ENCODE measurements at places on chromosomes 1 and 21. TPM values are rescaled to one million over a fixed set of nuclear protein-coding genes. Genes with fewer than 3 reads are reported as not detected.
A peak's percentile ranks its signal among the peaks of the same experiment; 100 is the strongest.

DNA sequence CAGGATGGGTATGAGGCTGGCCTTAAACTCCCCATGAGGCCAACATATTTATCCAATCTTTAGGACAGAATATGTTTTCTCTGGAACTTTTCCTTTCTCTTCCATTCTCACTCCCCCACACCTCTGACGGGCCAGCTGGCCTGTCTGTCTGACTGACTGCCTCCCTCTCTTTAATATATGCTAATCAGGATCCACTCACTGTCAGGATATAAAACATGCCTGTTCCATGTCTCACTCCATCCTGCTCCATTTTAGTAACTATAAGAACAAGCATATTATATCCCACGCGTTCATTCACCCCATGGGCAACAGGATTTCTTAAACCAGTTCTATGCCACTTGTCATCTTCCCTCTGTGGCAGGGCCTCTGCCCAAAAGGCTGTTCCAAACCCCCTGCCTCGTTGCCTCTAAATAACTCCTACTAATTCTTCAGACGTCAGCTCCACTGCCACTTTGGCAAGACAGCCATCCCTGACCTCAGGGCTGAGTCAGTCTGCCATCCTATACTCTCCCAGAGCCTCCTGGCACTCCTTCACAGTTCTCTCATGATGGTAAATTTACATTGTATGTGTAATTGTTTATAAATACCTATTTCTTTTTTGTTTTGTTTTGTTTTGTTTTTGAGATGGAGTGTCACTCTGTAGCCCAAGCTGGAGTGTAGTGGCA is 84.3 kb upstream of the SPATA6 start:
- DNase-seq, result no peak

- no peak for DNase-seq
These were observed 84.0 kb downstream of the RERE start for GRCh38 chr1:8733484-8733883.

DNA sequence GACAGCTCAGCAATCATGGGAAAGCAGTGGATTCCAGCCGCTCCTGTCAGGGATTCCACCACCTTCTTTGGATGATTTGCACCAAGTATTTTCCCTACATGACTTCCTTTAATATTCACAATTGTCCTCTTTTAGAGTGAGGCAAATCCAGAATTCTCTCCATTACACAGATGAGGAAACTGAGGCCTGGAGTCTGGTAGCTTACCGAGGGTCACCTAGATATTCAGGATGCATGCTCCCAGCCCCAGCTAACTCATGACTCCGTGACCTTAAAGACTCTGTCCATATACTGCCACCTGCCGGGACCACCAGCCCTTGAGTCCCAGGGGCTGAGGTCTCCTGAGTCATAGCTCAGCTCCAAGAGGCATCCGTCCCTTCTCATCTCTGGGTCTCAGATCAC is 80.6 kb downstream of the CAPZB start:
- no peak for DNase-seq

DNA sequence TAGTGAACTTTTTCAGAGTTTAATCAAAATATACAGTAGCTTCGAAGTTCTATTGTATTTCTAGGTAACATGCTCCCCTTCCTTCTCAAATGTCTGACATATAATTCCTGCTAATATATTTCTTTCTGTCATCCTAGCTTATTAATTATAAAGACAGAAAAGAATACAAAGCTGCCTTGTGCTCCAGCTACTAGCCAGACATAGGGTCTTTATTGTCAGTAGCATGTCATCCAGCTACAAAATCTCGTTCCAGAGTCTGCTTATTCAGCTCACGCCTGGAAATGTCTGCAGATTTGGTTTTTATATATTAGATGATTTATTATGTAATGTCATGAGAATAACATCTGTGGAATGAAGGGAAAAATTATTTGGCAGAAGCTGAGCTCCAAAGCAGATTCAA is 1102.8 kb downstream of the BRINP3 start:
- DNase-seq, result no peak

- no peak for DNase-seq
These were observed 400 bp downstream of the NCF2 start for GRCh38 chr1:183589874-183590243.

DNA sequence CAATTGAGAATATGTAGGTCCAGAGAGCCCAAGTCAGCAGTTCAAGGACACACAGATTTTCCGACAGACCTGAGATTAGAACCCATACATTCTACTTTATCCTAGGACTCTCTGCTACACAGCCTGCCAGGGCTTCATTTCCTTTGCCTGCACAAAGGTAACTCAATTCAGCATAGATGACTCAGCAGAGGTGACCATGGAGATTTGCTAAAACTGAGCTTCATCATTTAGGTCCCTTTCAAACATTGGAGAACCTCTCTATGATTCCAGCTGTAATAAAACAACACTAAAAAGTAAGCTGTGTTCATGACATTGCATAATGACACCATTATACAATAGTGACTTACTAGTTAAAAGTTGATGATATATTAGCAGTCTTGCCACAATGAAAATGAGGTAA is 22.2 kb downstream of the DAB1 start:
- DNase-seq, result no peak

DNA sequence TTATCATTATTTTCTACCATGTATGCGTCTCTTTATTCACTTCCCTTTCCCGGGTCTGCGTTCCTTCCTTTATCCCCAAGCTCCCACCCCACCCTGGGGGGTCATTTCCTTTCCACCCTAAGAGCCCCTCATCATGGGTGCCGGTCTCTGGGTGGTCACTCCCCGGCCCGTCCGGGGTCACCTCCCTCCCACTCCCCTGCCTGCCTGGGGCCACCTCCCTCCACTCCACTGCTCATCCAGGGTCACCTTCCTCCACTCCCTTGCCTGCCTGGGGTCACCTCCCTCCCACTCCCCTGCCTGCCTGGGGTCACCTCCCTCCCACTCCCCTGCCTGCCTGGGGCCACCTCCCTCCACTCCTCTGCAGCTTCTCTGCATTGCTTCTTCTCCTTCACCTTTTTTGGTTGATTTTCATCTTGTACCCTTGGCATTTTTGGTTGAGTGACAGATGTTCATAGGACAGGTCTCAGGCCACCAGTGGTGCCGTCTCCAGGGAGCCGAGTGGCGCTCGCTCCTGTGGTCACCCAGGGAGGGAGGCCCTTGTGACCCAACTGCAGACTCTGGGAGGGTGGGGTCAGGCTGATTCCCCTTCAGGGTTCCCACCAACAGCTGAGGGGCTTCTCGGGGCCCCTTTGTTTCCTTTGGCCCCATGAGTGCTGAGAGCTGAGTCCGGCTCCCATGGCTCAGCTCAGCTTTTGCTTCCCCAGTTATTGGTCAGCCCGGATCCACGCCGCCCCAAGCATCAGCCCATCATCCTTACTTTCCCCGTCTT is 48.6 kb upstream of the PCBP3 start:
- DNase-seq, result no peak

DNA sequence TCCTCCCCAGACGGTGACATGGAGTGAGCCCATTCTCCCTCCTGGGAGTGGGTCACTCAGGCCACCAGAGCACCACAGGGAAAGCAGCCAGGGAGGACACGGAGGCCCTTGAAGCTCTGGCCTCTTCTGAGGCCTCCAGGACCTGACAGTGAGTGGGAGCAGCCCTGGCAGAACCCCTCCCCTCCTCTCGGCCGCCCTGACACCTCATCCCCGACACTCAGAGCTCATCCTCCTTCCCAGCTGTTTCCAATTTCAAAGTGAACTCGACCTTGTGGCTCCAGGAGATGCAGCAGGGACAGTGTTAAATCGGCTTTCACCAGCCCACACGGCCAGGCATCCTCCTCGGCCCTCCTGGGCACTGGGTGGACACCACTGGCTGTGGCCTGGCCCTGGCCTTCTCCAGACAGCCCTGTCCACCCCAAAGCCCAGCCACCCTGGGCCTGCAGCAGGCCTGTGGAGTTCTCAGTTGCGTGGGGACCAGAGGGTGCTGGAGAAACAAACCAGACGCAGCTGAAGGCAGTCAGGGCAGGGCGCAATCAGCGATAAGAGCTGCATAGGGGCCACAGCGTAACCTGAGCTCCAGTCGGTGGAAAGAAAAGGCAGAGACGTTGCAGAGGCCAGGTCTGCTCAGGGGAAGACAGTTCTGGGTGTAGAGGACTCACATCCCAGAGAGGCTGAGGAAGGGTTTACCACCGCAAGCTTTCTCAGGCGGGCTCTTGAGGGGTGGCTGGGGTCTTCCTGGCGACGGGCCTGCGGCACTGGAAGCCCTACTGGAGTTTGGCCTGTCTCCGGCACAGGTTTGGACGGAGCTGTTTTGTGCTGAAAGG is 27.1 kb downstream of the FTCD start:
- DNase-seq, result peak; percentile 48

DNA sequence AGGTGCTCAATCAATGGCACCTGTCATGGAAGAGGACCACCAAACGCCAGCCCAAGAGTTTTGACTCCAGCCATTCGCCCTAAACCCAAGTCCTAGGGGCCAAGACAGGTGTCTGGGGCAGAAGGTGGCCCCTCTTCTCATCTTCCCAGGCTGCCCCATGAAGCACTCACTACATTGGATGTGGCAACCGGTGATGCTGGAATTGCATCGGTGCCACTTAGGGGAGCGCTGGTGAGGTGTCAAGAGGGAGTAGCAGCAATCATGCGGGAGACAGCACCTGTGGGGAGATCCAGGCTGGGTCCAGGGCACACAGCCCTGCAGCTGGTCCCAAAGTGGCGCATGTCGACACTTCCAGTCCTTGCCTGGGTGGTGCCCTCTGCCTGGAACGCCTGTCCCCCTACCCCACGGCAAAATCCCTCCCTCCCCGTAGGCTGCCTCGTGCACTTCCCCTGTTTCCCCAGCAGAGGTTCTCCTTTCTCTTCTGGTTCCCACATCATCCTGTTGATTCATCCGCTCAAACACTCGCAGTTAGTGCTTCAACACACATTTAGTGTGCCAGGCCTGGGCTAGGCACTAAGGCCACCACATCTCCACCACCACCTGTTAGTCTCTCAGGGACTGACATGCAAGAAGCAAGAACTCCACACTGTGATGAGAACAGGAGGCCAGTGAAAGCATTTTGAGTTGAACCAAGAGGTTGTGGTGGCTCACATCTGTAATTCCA is 18.5 kb downstream of the PLA2G2D start:
- DNase-seq, result peak; percentile 84

- no peak for DNase-seq
These were observed 37.6 kb upstream of the CLSTN1 start for GRCh38 chr1:9861360-9861759.

GRCh38 chr1:41003640-41004220 is 17.8 kb downstream of the SLFNL1 start:
- peak; percentile 99 for DNase-seq

DNA sequence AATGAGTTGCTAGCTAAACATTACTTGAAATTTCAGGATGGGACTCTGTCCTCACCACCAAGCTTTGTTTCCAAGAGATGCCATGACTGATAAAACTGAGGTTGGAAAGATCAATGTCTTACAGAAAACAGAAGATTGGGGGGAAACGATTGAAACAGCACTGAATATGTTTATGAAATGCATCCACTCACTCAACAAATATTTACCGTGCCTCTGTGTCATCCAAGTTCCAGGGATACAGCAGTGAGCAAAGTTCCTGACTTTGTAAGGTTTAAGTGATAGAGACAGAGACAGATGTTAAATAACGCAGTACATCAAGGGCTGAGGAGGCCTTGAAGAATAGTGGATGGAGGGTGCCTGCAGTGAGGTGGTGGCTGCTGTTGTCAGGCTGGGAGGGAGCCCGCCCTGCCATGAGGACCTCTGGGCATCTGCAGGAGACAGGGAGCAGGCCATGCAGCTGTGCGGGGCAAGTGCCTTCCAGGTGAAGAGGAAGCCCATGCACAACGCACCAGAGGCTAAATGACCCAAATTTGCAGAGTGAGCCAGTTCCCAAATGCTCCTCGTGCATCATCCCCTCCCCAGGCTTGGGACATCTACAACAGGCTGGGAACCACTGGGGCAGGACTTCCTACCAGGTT is 108.0 kb downstream of the HLCS start:
- DNase-seq, result peak; percentile 35

GRCh38 chr1:224782281-224783000 is 147.0 kb upstream of the DNAH14 start:
- no peak for DNase-seq

DNA sequence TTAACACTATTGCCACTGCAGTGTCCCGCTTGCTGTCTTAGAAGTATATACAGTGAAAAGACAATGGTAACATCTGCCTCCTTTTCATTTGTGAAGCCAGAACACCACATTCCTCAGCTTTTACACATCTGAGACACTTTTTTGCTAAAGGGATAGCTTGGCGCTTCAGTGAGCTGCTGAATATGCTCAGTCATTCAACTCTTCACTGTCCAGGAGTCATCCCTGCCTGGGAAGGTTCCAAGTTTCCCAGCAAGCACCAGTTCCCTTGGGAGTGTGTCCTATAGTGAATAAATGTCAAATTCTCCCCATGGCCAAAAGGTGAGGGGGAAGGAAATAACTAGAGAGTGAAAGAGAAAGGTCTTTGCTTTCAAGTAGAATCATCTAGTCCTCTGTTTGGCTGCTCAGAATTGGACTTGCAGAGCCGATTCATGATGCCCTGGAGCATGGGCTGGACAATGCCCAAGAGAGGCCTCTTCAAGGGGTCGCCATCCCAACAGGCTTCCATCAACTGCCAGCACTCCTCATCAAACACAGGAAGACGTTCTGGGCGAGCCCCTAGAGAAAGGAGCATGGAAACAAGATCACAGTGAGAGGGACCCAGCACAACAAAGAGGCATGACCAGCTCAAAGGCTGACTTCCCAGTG is 25.5 kb upstream of the RBBP5 start:
- DNase-seq, result peak; percentile 97

GRCh38 chr1:116679091-116679827 is 11.7 kb upstream of the IGSF3 start:
- no peak for DNase-seq

DNA sequence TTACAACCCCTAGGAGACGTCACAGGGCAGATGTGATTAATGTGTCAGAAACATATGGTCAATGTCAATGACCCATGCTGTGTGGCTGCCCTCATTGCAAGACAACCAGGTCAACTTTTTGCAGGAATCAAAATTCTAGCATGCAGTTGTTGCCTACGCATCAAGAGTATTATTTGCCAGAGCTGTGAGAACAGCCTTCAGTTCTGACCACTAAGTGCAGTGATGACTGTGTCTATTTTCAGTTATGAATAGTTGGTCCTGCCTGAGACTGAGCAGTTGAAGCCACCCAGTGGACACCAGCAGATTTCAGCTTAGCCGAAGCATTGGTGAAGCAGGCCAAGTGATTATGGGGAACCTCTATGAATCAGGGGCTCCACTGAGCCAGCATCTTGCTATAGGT is 47.3 kb downstream of the LYPLAL1 start:
- peak; percentile 5 for DNase-seq

- DNase-seq, result no peak
These were observed 303.2 kb downstream of the LMX1A start for GRCh38 chr1:165053351-165053750.

DNA sequence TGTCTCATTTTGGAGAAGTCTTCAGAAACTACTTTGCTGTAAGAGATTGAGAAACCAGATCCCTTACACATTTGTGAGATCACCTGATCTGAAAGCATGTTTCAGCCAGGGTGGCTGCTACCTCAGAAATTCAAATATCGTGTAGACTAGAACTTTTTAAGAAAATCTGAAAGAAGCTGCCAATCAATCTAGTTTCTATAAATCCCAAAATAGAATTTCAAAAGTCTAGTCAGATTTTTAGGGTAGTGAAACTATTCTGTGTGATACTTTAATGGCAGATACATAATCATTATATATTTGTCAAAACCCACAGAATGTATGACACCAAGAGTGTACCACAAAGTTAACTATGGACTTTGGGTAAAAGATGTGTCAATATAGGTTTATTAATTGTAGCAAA is 79.9 kb upstream of the PLPPR5 start:
- no peak for DNase-seq

The STUM gene
- total RNA-seq, result not detected

The KIF14 gene
- total RNA-seq, result 5.4 TPM

The KRTAP19-1 gene
- not detected for total RNA-seq

The MTARC1 gene
- total RNA-seq, result 0.76 TPM

The EXO1 gene
- 6.2 TPM for total RNA-seq

The KMO gene
- total RNA-seq, result not detected

Data from GM23248 (cell line).